ENCODE measurements at places on chromosomes 1 and 21.

GRCh38 chr1:31354283-31354682 is 18.6 kb downstream of the FABP3 start:
- no peak for DNase-seq

- DNase-seq = no peak
Measured at GRCh38 chr1:36567601-36568341, 85.1 kb upstream of the CSF3R start.

- no peak for DNase-seq
Measured at GRCh38 chr1:234230414-234230862, 142.8 kb upstream of the COA6 start.

DNA sequence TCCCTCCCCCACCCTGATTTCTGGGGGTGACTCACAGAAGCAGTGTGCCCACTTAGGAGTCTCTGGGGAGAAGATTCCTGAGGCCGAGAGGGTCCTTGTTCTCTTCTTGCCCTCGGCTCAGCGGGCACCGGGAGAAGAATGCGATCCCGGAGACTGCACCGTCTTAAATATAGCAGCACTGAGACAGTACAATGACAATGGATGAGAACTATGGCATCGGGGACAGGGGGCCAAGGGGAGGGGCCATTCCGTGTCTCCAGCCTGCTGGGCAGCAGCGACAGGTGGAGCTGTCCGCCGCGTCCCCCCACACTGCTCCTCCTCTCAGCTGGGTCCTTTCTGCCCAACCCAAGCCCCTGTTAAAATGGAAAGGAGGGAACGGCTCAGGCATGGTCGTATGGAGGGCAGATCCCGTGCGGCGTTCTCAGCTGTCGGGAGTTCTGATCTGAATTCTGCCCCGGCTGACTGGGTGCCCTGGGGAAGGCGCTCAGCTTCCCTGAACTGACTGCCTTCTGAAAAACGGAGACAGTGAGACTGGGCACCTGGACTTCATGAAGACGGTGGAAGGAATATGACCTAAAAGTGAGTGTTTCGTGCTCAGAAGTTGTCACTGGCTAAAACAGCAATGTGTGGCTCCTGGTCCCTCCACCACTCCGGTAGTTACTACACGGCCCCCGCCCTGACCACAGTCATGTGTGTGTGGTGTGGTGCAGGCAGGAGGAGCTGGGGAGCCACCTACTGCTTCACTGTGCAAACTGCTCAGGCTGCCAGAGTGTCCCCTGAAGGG is at the start of gene MYOM3:
Gene MYOM3 (minus strand): TSS at position 140 of the 784 bp plus-strand sequence. CDS start 3,499 bp downstream, outside the sequence.
- peak; percentile 63 for DNase-seq

Measured in endothelial cell of umbilical vein (primary cell).